Cerebellum (tissue), 4 donors: ENCODE measurements at places on chromosomes 2 and 18. TPM values are rescaled to one million over a fixed set of nuclear protein-coding genes. Genes with fewer than 3 reads are reported as not detected.

The ACVR1C gene
- 0.45 TPM for total RNA-seq

The NXPH2 gene
- total RNA-seq = 12.7 TPM

The CAPN13 gene
- total RNA-seq = 0.36 TPM

DNA sequence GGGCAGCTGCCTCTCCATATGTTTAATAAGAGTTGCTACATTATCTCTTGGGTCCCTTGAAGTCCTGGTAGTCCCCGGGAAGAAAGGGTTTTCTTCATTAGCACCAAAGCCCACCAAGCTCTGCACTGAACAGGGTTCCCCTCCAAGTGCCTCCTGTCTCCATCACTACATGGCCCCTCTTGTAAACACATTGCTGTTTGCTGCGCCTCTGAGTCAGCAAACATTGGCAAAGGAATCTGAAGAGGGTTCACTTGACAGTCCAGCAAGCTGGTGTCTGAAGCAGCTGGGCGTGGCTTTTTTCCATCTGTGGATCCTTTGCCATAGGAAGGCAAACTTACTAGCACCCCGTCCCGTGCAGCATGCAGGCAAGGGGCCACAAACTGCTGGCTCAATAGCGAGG is 82.8 kb downstream of the TEX51 start:
- DNase-seq = no peak

DNA sequence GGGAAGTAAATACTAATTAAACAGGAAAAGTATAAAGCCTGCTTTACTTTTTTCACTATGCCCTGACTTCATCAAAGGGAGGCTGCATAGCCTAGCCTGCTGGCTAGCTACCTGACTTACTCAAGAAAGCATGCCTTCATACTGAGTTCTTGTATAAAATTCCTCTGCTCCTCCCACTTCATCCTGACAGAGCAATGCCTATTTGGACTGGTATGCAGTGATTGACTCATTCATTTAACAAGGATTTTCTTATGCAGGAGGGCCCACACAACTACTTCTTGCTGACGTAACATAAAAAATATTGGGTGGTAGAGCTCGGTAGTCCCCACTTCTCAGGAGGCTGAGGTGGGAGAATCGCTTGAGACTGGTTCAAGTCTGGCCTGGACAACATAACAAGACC is 70.5 kb downstream of the PRPF40A start:
- DNase-seq = no peak

DNA sequence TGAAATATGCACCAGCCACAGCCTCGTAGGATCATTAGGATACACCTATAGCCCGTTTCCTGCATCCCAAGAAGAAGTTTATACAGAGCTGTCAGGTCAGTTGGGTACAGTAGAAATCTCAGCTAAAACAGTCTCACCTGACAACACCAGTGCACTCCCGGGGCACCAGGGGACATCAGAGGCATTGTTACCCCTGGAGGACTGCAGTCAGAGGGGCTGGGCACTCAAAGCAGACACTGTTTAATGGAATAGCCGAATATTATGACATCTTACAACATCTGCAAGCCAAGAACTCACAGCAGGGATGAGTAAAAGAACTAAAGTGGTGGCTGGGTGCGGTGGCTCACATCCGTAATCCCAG is 93.0 kb upstream of the ID2 start:
- DNase-seq = no peak
